Stimulated activated naive CD4-positive, alpha-beta T cell treated with Interleukin-2 at 50 U/mL for 16 hours (primary cell): ENCODE measurements at places on chromosomes 12 and 14.

- DNase-seq, result no peak
Measured at GRCh38 chr12:12387501-12387900, 30.6 kb downstream of the BORCS5 start.

- DNase-seq, result peak; percentile 11
Measured at GRCh38 chr12:76144245-76144549, 59.7 kb upstream of the NAP1L1 start.

DNA sequence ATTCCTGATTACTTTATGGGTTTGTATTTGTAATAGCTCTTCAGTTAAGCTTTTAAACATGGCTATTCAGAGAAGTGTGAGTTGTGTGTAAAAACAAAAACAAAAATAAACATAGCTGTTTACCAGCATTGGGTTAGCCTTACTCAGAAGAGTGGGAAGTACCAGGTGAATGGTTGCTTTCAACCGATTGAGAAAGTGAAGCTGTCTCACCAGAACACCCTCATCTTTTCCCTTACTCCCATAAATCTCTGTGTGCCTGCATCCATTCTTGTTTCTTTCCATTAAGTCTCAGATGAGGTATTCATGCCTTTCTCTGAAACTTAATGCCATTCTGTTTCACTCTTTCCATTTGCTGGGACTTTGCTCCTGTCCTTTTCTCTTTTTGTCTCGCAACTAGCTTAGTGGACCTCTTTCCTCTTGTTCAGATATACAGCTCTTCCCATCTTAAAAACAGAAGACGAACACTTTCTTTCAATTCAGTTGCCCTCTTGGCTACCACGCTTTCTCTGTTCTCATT, 10.7 kb downstream of the BORCS5 start:
- no peak for DNase-seq

DNA sequence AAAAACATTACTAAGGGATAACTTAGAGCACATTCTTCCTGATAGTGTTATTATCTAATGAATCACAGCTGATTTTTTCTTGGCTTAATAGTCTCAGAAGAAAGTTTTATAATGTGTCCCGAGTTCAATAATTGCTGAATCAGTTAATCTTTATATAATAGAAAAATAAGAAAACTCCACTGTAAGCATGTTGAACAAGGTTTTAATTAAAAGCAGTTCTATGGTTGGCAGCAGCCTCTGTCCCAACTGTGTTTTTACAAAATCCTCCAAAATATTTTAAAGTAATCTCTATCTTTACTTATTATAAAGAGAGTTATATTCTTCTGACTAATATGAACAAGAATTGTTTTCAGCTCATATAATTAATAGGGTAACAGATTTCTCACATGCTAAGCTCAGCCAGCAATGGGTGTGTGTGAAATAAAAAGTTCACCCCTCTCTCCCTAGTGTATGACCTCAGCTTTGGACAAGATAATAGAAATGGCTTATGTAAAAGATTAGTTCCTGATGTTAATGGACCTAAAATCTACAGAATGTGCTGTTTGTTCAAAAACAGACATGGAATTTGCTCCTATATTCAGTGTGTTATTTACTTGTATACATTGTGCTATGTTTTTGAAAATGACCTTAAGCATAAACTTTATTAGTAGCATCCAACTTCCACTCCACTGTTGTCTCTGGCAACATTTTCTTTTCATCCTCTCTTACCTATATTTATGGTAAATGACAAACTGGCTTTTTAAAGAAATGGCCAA, 67.1 kb upstream of the DCN start:
- DNase-seq, result no peak

- DNase-seq, result no peak
Measured at GRCh38 chr12:104064842-104065427, 604 bp downstream of the HCFC2 start.

DNA sequence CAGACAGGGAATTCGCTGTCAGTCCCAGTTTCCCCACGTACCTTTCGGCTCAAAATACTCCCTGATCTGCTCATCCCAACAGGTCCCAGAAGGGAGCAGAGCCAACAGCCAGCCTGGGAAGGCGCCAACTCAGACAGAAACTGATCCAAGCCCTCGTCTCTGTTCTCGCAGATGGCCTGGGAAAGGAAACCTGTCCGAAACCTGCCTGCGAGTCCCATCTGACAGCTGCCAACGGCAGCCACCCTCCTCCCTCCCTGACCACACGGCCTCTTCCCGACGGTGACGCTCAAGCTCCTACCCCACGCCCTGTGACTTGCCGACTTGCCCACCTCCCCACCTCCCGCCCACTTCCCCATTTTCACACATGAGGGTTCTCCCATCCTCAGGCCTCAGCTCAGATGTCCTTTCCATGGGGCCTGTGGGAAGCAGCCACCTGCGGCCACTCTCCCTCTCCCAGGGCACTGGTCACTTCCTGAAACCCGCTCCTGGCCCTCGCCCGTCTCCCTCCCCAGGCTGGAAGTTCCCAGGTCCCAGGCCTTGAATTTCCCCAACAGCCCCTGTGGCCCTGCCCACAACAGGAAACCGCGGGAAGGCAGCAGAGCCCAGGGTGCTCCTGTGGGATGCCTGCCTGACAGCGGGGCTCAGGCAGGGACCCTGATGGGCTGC, 60.9 kb upstream of the FBRSL1 start:
- no peak for DNase-seq

- no peak for DNase-seq
Measured at GRCh38 chr12:3332188-3332587, 158.8 kb upstream of the PRMT8 start.

DNA sequence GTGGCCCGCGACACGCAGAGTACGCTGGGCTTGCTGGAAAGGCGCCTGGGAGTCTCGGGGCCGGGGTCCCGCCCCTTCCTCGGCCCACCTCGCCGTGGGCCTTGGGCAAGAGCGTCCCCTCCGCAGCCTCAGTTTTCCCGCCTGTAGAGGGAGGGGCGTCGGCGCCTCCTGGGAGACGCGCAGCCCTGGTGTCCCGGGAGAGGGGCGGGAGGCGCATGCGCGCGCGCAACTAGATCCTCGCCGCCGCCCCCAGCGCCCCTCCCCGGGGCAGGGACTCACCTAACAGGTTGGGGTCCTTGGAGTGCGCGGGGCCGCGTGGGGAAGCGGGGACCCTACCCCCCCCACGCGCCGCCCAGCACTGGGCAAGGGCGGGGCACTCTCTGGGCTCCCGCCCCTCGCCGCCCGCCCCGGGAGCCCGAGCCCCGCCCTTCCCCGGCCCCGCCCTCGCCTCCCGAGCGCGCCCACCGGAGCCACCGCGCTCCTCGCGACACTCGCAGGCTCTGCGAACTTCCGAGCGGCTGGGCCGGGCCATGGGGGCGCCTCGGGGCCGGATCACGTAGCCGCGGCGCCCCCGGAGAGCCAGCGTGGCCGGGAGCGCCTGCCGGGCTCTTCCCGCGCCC, at the start of gene KIF26A:
KIF26A (plus strand) TSS at position 490 of the 620 bp plus-strand sequence. CDS start 136 bp downstream, outside the sequence.
- DNase-seq, result no peak

GRCh38 chr12:3061059-3061458, 16.1 kb upstream of the TSPAN9 start:
- DNase-seq, result no peak

DNA sequence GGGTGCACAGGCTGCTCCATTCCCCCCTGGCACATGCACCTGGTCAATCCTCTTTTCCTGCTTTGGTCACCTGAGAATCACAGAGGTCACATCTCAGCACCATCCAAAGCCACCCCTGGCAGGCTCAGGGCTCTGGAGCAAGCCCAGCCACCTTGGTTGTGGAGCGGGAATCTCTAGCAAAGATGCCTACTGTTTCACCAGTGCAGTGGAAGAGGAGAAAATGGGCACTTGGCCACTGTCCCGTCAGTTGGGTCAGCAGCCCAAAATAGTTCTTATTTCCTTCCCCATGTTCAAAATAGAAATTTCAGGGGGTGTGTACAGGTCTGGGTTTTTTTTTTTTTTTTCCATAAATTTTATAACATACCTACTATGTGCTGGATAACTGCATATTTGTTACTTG, 18.3 kb downstream of the RTL1 start:
- no peak for DNase-seq

DNA sequence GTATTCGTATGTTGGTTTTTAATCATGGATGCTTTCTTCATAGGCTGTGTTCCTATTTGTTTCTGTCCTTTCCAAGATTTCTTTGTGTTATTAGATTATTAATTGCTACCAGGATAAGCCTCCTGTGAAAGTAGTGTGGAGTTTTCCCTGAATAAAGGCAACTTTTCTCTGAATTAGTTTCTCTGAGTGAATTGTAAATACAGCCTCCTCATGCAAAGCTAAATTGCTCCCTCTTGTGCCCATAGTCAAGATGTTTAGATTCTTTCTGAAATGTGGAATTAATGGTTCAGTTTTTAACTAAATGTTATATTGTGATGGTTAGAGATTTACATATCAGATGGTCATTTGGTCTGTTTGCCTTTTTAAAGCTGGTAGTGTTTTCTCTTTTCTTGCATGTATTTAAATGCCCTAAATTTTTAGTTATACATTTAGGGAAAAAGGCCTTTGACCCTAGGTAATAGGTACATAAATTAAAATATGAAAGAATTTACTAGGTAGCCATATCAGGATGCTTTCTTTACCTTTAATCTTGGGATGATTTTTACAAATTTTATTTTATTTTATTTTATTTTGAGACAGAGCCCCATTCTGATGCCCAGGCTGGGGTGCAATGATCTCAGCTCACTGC, 8.9 kb downstream of the APAF1 start:
- no peak for DNase-seq

DNA sequence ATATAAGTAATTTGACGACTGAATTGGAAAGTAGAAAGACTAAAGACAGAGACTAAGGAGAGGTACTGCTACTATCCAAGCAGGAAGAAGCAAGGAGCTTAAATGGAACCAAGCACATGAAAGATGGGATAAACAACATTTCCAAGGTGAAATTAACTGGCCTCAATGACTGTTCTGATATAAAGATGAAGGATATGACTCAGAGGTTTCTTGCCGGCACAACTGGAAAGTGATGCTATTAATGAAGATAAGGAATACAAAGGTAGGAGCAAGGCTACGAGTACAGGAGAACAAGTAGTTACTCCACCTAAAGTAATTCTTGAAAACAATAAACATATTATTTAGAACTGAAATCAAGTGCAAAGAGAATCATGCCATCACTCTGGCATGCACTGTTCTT, 6.4 kb downstream of the SNX6 start:
- no peak for DNase-seq

GRCh38 chr12:100706033-100706432, 88.5 kb upstream of the ANO4 start:
- no peak for DNase-seq

DNA sequence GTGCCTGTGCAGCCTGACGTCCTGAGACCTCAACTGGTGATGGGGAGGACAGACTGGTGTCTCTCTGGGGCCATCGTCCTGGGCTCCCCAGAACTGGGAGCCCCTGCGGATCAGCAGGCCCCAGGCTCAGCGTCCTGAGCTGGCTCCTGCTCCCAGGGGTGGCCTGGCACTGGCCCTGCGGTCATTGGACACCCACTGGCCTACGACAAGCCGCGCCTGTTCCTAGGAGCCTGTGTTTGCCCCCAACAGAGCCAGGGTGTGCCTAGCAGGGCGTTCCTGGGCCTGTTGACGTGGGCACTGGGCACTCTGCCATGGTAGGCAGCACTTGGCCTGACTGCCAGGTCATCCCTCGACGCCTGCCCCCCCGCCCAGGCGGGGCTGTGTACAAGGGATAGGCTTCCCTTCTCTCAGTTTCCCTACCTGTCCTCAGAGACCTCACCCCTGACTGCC, 8.4 kb downstream of the ADSS1 start:
- no peak for DNase-seq

DNA sequence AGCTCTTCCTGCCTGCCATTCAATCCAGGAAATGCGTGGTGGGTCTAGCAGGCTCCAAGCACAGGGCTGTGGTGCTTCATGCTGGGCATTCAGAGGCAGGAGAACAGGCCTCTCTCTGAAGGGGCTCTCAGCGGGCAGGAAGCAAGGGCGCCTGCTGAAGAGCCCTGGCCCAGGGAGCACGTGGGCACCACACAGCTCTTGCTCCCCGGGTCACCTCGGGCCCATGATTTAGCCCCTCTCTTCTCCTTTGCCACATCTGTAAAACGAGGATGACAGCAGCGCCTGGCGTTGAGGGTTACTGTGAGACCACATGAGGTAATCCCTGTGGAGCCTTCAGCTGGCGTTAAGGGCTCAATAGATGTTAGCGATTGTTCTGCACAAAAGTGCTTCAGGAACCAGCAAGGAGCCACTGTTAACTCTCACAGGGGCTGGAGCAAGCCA, 37.6 kb upstream of the SPTLC2 start:
- DNase-seq, result no peak

GRCh38 chr12:77644915-77645605, 185.6 kb upstream of the NAV3 start:
- DNase-seq, result no peak

- no peak for DNase-seq
Measured at GRCh38 chr12:60259225-60259624, 663.4 kb downstream of the SLC16A7 start.

DNA sequence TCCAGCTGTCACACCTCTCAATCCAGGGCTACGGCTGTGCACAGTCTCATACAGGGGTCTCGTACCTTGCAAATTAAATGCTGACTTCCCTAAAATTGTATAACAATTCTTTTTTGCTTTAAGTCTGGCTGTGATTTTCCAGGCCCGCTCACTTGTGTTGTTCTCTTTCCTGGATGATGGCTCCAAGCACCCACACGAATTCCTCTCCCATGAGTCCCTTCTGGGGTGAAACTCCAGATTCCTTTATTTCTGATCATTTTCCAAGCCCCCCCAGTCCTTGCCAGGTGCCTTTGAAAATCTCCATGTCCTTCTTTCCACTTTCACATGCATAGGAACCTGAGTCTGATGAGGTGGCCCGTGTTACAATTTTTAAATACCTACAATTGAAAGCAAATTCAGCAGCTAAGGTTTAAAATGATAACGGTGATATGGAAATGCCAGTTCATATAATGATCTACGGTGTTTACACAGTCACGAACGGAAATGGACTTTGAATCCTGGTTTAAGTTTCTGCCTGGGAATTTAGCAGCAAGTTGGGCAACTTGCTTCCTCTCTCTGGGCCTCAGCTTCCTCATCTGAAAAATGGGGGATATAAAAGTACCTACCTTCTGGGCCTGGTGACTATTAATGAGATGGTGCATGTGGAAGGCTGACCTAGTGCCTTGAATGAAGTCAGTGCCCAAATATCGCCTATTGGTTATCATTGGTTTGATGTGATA, 85.5 kb downstream of the STAB2 start:
- DNase-seq, result no peak

GRCh38 chr14:50941151-50941550, 3.1 kb downstream of the PYGL start:
- no peak for DNase-seq
